ENCODE measurements at places on chromosomes 6 and 20. TPM values are rescaled to one million over a fixed set of nuclear protein-coding genes. Genes with fewer than 3 reads are reported as not detected.

Gene UBE2C
- total RNA-seq: 207 TPM

DNA sequence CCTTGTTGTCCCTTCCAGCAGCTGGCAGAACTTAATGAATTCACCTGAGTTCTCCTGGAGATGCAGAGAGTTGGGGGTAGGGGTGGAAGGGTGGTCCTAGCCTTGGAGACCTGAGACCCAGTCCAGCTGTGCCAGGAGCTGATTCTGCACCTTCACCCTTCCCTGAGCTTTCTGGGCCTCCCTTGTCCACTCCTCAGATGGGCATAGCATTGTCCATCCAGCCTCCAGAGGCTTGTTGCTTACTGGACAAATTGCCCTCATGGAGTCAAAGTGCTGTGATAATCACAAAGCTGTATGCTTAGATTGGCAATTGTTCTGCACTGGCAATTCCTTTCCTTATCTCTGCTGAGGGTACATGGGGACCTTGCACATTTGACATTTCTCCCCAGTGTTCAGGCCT lies 16.5 kb downstream of the CST9L start:
- no peak for DNase-seq

Gene C20orf144
- total RNA-seq: 0.20 TPM

Gene SFTA2
- total RNA-seq: 0.72 TPM

Gene FRK
- 14.4 TPM for total RNA-seq

Gene TAGAP
- total RNA-seq: not detected

GRCh38 chr6:160337991-160338390 lies 10.2 kb upstream of the SLC22A3 start:
- no peak for DNase-seq

Gene GRM1
- total RNA-seq: not detected

- no peak for DNase-seq
These were observed 381.0 kb upstream of the SASH1 start for GRCh38 chr6:147961481-147962141.

GRCh38 chr6:36851149-36851614 lies 11.9 kb upstream of the CPNE5 start:
- peak; percentile 47 for DNase-seq

GRCh38 chr6:167005350-167006159 lies 6.4 kb downstream of the CEP43 start:
- DNase-seq: no peak

DNA sequence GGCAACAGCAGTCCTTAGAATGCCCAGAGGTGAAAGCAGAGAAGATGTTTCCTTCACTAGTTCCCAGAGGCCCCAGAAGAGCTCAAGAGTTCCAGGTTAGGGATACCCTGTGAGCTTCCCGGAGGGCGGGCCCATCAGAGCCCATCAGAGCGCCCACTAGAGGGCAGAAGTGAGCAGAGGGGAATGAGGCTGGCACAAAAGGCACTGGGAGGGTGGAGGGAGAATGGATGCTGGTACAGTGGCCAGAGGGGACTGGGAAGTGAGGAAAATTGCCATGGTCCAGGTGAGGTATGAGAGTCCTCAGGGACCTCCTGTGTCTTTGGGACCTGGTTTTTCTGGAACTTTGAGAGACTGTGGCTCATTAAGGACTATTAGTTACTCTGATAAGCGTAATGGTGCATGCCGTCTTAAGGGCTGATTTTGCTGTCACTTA lies 57.3 kb downstream of the LINC00237 start:
- no peak for DNase-seq

Gene LY6G6D
- total RNA-seq: not detected

DNA sequence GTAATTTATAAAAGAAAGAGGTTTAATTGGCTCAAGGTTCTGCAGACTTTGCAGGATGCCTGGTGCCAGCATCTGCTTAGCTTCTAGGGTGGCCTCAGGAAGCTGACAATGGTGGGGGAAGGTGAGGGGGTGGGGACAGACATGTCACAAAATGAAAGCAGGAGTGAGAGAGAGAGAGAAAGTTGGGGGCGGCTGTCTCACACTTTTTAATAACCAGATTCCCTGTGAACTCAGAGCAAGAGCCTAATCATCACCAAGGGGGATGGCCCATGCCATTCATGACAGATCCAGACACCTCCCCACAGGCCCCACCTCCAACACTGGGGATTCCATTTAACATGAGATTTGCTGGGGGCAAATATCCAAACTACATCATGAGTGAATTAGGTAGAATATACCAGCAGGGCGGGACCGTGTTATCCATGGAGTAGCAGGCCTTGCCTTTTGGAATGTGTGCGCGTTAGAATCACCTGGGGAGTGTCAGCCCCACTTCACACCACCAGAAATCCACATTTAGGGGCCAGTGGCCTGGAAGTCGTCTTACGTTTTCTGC lies 258.8 kb downstream of the CDH4 start:
- no peak for DNase-seq

DNA sequence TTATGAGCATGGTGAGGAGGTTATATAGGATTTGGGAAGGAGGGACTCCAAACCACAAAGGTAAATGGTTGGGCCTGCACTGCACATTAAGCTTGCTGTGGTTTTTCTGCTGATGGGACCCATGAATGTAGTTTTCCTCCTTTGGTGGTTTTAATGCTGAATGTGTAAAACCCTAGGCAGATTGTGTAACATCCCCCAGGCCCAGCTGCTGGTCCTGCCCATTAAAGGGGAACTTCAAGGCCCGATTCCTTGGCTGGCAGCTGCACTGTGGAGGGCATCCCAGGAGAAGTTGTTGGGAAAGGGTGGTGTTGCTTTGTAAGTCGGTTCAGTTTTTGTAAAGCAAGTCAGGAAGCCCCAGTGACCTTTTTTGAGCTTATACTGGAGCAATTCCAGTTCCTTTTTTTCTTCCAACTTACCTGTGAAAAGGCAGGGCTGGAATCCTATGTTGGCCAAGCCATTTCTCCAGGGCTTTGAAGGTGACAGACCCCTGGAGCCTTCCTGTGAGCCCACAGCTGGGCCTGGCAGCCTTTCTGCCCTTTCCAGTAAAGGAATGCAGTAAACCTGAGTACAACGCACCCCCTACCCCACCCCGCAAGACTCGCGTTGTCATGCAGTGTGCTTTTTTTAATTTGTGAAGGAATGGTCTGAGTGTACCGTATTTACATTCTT lies 43.1 kb upstream of the NAA20 start:
- DNase-seq: peak; percentile 78

Gene SEMG1
- not detected for total RNA-seq

Gene TP53INP2
- 4.9 TPM for total RNA-seq

Gene NKX2-4
- not detected for total RNA-seq

DNA sequence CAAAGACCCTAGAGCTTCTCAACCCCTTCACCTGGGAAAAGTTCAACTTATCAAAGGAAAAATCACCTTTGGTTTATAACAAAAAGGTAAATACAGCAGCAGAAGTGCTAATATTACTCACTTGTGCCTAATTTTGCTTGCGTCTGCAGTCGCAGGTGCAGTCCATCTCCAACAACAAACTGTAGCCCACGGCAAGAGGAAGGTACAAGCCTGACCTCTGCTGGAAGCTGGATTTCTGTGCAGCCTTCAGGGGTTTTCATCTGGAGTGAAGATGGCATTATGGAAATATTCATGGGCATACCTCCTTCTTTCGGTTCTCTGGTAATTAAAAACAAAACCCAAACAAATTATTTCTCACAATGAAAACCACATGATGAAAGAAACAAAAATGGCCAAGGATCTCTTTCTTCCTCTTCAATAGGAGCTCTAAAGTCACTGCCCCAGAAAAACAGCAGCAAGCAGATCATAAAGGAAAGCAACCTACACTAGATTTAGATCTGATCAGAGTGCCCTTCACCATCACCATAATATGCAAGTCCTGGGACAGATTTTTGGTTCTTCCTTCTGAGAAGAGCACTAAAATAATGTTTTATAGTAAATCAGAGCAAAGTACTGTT lies 7.8 kb downstream of the UBE3D start:
- DNase-seq: no peak

DNA sequence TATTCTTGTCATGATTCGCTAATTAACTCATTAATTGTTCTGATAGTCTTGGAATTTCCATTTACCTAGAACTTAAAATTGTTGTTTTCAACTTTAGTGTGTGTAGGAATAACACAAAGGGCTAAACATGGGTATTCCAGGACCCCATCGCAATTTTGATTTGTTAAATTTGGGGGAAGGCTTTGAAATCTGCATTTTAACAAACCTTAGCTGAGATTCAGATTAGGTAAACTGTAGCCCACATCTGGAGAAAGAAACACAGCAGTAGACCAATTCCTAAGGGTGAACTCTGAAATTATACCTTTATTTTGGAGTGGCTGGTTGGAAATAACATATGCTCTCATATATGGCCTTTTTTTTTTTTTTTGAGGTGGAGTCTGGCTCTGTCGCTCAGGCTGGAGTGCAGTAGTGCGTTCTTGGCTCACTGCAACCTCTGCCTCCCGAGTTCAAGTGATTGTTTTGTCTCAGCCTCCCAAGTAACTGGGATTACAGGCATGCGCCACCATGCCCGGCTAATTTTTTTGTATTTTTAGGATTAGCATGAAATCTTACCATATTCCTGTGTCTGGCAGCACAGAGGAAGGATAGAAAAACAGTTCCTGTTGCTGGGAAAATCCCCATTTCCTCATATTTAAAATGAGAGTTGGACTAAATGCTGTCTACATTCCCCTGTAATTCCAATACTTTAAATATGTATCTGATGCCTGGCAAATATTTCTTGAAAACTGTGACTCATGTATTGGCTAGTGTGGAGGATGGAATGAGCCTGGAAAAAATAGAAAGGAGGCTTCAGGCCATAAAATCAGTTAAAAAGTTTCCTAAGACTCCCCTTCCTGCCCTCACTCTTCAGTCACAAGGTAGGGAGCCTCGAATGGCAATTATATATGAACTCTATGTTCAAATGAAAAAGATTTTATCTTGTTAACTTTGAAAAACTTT lies 96.7 kb upstream of the FAM184A start:
- DNase-seq: no peak

Gene FOXA2
- total RNA-seq: not detected

GRCh38 chr6:10668126-10668917 lies 26.1 kb downstream of the C6orf52 start:
- DNase-seq: no peak

DNA sequence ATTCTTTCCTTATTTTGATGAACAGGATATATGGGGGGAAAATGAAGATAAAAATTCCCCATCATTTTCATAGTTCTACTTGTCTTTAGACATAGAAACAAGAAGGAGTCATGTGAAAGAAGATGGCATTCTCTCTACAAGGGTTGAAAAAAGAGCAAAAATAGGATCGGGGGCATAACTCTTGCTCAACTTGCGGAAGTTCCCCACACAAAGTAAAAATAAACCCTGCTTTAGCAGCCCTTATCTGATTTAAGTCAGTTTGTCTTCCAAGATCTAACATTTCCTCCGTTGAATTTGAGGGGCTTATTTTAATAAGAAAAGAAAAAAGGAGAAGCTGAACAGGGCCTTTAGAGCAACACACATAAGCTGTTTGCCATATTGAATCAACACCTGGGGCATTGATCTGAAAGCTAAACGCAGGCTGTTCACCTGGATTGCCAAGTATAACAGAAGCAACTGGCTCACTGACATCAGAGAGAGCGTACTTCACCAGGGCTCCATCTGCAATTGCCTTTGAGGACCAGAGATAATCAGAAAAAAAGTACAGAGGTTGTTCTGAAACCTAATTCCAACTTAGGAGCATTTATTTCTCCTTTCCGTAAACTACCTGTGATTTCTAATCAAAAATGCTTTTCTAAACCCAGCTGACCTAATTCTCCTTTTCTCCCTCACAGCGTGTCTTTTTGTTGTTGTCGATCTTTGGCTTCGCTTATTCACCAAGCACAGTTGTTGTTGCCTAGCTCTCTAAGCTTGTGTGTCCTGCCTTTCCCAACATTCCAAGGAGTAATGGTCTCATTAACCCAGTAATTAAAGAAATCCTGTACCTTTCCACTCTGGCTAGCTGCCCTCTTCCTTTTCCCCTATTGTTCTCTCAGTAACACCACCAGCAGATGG lies 568.0 kb downstream of the KIF16B start:
- DNase-seq: no peak

DNA sequence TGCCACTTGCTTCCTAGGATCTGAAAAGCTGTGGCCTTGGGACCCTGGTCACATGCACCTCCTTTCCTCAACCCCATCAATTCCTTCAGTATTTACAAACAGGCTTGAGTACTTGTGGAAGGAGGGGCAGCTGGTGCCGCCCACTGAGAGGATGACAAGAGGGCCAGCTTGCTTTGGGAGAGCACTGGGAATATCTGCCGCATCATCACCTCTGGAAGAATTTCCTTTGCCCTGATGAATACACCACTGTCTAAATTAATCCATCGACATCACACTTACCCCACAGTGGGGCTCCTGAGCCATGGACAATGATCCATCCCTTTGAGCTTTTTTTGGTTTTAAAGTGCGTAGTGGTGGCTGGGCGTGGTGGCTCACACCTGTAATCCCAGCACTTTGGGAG lies 25.9 kb downstream of the TBC1D20 start:
- DNase-seq: no peak

Gene MAS1L
- total RNA-seq: not detected

Gene CDSN
- 1.0 TPM for total RNA-seq

DNA sequence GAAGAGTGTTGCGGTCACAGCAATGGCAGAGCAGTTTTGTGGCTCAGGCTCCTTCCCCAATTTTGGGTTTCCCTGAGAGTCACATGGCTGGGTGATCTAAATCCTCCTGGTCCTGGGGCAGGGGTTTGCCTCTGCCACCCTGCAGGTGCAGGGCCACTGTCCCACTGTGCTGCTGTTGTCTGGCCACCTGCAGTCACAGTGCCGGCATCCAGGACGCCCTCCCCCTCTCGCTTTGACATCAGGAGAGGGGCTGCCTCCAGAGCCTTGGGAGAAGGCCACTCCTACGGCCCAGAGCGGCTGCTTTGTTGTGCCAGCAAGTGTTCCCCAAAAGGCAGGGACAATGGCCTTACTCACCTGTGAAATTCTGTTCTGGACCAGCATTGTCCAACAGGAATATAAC lies 449.0 kb downstream of the QKI start:
- no peak for DNase-seq

Measured in PC-9 (cell line).